ENCODE measurements at places on chromosomes 3 and 15. TPM values are rescaled to one million over a fixed set of nuclear protein-coding genes. Genes with fewer than 3 reads are reported as not detected.

Gene SLC24A5
- total RNA-seq = not detected

Gene GOLGA8J
- total RNA-seq = not detected

Gene KCNMB2
- total RNA-seq = 0.39 TPM

Gene LRRK1
- 9.8 TPM for total RNA-seq

Gene IL17RD
- 2.3 TPM for total RNA-seq

Gene EEF1AKMT4
- 8.1 TPM for total RNA-seq

Gene C3orf20
- not detected for total RNA-seq

Gene RARRES1
- total RNA-seq = 88.2 TPM

Gene SKOR1
- total RNA-seq = 0.13 TPM

Gene PPP1R14D
- total RNA-seq = not detected

Gene GOLGA8R
- 0.08 TPM for total RNA-seq

Gene MAGEF1
- 29.7 TPM for total RNA-seq

Gene ZNF80
- not detected for total RNA-seq

Gene TERC
- 424 TPM for total RNA-seq

Gene APOD
- 7.9 TPM for total RNA-seq

Gene MYLK
- 110 TPM for total RNA-seq

Gene SERINC4
- total RNA-seq = not detected

Gene TICRR
- total RNA-seq = 6.3 TPM

Gene GP9
- total RNA-seq = not detected

Gene PAQR5
- 1.9 TPM for total RNA-seq

Gene STRIT1
- total RNA-seq = not detected

Gene GOLIM4
- 29.1 TPM for total RNA-seq

Gene MUC20
- total RNA-seq = 0.52 TPM

Gene ZNF710
- total RNA-seq = 4.2 TPM

Gene TRANK1
- total RNA-seq = 6.1 TPM

Gene MAP1A
- total RNA-seq = 29.1 TPM

Gene GABRA5
- 0.26 TPM for total RNA-seq

Gene CEP97
- 10.1 TPM for total RNA-seq

Gene SPRED1
- total RNA-seq = 29.0 TPM

Gene SPTSSB
- total RNA-seq = not detected

Gene SI
- total RNA-seq = not detected

Gene TRH
- not detected for total RNA-seq

Gene PIGX
- total RNA-seq = 21.7 TPM

Gene IL5RA
- not detected for total RNA-seq

Gene GATM
- 0.96 TPM for total RNA-seq

Gene NOX5
- 0.39 TPM for total RNA-seq

Gene OR5AC2
- total RNA-seq = not detected

Gene SST
- total RNA-seq = not detected

Gene ADIPOQ
- total RNA-seq = not detected

Gene PEX11A
- 2.1 TPM for total RNA-seq

Gene PYGO1
- total RNA-seq = 10.5 TPM

Gene SPATA12
- total RNA-seq = not detected

Gene SCG5
- total RNA-seq = 24.4 TPM

Gene EXD1
- total RNA-seq = not detected

Gene BRK1
- total RNA-seq = 177 TPM
